ENCODE measurements at places on chromosomes 11 and 22.

DNA sequence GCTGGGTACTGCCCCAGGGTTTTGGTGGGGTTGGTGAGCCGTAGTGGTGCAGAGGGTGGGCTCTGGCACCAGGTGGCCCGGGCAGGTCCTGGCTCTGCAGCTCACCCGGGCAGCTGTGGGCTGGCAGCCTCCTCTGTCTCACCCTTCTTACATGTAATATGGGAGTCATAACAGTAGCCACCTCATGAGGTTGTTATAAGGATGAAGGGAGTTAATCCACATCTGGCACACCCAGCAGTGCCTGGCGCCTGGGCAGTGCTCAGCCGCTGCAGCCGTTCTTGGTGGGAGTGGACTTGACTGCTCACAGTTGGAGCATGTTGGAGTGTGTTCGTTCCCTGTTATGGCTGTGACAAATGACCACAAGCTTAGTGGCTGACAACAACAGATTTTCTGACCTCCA is 28.7 kb downstream of the IGHMBP2 start:
- no peaks in the 10 kb centered on the region for H3K27me3 ChIP-seq
- H3K36me3 ChIP-seq: peaks cover 30% of the 10 kb centered on the region

DNA sequence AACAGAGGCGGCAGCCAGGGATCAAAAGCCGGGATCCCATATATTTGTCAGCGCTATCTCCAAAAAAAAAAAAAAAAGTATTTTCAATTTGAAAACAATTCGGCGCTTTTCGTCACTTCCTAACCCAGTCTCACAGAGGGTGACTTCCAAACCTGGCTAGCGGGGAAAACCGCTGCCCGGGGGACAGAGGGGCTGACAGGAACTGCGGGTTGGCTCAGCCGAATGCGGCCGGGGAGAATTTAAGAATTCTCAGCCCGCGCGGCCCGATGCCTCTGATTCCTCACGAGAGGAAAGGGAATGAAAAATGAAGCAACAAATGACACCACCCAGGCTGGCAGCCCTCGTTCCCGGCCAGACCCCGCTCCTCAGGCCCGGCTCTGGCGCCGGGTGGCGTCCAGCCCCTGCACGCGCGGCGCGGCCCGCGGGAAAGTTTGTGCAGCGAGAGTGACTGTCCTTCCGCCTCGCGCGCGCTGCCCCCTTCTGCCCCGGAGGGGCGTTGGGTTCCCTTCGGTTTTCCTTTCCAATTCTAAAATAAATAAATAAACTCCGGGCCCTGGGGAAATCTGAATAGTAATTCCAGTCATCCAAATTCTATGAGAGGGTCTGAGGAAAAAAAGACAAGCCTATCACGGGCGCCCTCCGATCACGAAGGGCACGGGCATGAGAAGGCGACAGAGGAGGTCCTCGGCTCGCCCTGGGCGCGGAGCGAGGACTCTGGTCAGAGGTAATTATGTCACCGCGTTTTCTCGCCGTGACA is 4.8 kb upstream of the PAX6 start:
- peaks cover 4% of the 10 kb centered on the region for H3K4me1 ChIP-seq
- H3K27ac ChIP-seq: no peak overlapping the region
- peaks cover 68% of the 10 kb centered on the region for H3K27me3 ChIP-seq
- no peaks in the 10 kb centered on the region for H3K36me3 ChIP-seq

GRCh38 chr22:24225951-24226350 is 18.9 kb downstream of the GGT5 start:
- H3K27ac ChIP-seq: no peak overlapping the region
- DNase-seq: no peak
- H3K4me1 ChIP-seq: no peaks in the 10 kb centered on the region
- H3K4me3 ChIP-seq: no peak overlapping the region

GRCh38 chr11:10122326-10123197 is 171.5 kb downstream of the SBF2 start:
- no peak overlapping the region for H3K4me3 ChIP-seq
- H3K36me3 ChIP-seq: no peaks in the 10 kb centered on the region
- no peaks in the 10 kb centered on the region for H3K4me1 ChIP-seq
- DNase-seq: no peak
- no peak overlapping the region for H3K27ac ChIP-seq

- H3K36me3 ChIP-seq: no peaks in the 10 kb centered on the region
- no peak overlapping the region for H3K27ac ChIP-seq
- no peak overlapping the region for H3K4me3 ChIP-seq
- DNase-seq: no peak
- peaks cover 8% of the 10 kb centered on the region for H3K4me1 ChIP-seq
- peaks cover 64% of the 10 kb centered on the region for H3K27me3 ChIP-seq
Observed at GRCh38 chr11:8261921-8262551, 1.6 kb downstream of the LMO1 start.

DNA sequence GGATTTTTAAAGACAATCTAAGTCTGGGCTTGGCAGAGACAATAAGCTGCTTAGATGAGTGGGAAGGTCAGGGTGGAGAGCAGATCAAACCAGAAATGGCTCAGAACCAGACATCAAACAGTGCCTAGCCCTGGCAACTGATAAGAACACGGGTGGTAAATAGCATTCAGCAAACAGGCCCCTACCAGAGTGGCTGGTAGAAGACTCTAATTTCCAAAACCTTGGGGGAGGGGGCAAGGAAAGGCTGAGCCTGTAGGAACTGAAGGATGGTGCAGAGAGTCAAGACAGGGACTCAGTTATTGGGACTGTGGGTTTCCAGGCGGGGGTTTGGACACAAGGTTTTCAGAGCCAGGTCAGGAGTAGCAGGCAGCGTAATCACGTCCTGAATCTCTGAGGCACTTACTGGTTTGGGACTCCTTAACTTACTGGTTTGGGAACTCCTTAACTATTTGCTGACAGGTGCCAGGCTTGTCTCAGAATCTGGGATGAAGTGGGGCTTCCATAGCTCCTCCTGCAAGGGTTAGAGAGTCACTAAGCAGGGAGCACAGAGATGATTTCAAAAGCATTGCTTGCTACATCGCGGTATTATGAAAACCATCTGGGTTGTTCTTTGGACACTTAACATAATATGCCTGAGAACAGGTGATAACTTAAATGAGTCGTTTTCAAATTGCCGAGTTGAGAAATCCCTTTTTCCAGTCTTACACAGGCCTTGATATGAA is 5.7 kb upstream of the ABTB2 start:
- peaks cover 19% of the 10 kb centered on the region for H3K4me1 ChIP-seq
- no peak for DNase-seq
- H3K27me3 ChIP-seq: peaks cover 39% of the 10 kb centered on the region
- no peaks in the 10 kb centered on the region for H3K36me3 ChIP-seq

DNA sequence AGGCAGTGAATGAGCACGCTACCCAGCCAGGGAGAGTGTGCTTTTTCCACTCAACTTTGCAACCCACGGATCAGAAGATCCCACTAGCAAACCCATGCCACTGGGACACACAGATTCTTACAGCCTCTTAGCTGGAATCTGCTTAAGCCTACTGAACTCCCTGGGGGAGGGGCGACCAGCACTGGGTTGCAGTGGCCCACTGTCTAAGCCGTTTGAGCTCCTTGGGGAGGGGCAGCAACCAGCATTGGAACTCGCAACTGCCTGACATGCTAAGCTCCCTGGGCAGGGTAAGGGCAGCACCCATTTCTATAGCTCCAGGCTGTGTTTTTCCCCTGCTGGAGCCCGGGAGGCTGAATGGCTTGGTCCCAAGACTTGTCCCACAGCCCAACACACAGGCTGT is 99.6 kb downstream of the FAM168A start:
- peaks cover 9% of the 10 kb centered on the region for H3K4me1 ChIP-seq
- no peak overlapping the region for H3K27ac ChIP-seq
- H3K36me3 ChIP-seq: peaks cover 10% of the 10 kb centered on the region
- H3K27me3 ChIP-seq: no peaks in the 10 kb centered on the region
- DNase-seq: no peak

- no peaks in the 10 kb centered on the region for H3K4me1 ChIP-seq
- no peak overlapping the region for H3K4me3 ChIP-seq
- no peak overlapping the region for H3K27ac ChIP-seq
- H3K36me3 ChIP-seq: no peaks in the 10 kb centered on the region
Observed at GRCh38 chr11:108432783-108433182, 34.5 kb downstream of the C11orf65 start.

- DNase-seq: no peak
- H3K4me1 ChIP-seq: peaks cover 15% of the 10 kb centered on the region
Observed at GRCh38 chr11:124667601-124668000, 5.9 kb downstream of the SIAE start.

DNA sequence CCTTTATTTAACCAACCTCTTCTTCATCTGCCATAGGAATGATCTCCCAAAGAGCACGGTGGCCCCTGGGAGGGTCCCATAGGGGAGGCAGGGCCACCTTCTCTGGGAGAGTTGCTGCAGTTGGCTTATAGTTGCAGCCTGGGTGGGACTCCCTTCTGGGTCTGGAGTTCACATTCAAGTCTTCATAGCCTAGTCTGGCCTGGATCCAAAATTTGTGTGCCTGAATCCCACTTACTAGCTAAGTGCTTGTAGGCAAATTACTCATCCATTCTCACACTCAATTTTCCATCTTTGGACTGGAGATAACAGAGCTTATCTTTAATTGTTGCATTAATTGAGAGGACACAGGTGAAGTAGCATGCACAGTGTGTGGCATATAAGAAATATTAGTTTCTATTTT is 163.6 kb downstream of the GRIK4 start:
- no peak overlapping the region for H3K27ac ChIP-seq
- no peaks in the 10 kb centered on the region for H3K36me3 ChIP-seq
- H3K4me1 ChIP-seq: no peaks in the 10 kb centered on the region

DNA sequence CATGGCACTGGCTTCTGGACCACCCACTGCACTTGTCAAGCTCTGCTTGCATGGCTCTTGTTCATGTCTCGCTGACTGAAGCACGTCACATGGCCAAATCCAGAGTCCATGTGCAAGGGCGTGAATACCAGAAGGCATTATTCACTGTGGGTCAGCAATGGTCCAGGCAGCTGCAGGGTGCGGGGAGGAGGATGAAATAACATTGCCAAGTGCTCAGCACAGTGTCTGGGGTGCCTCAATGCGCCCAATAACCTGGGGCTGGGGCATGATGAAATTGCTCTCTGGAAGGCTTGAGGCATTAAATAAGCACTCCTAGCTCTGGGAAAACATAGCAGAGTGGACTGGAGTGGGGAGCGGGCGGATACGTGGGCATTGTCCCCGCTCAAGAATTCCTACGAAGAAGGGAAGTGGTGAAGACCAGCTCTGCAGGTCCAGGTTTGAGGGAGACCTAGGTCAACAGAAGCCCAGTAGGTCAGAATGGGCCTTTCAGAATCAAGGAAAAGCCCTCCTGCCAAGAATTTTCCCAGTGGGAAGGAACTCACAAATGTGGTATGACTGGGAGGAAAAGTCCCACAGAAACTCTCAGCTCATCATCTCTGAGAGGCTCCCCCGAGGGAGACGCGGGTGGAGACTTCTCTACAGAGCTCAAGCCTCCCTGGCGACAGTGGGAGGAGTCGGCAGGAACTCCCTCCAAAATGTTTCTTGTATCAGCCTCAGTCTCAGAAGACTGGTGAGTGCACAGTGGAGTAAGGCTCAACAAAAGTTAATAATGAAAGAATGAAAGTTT is 15.3 kb upstream of the ACCSL start:
- no peaks in the 10 kb centered on the region for H3K4me1 ChIP-seq
- H3K27me3 ChIP-seq: no peaks in the 10 kb centered on the region
- no peak for DNase-seq
- no peak overlapping the region for H3K4me3 ChIP-seq

DNA sequence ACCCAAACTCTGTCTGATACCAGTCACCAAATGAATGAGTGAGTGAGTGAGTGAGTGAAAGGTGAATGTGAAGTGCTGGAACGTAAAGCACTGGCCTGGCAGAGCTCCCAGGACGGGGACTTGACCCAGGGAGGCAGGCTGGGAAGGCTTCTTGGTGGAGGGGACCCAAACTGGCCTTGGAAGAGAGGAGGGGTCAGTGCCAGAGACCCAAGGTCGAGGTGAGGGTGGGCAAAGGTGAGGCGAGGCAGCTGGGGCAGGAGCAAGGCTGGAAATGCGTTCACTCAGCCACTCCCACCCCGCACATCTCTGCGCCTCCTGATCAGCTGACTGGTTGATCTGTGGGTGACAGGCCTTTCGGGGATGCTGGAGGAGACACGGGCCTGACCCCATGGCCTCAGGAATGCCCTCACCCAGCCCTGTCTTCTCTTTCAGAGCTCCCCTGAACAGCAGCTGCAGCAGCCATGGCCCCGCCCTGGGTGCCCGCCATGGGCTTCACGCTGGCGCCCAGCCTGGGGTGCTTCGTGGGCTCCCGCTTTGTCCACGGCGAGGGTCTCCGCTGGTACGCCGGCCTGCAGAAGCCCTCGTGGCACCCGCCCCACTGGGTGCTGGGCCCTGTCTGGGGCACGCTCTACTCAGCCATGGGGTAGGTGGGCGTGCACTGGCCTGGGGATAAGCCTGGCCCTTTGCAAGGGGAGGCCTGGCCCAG is 7.6 kb downstream of the TSPO start:
- H3K27me3 ChIP-seq: no peaks in the 10 kb centered on the region
- peaks cover 3% of the 10 kb centered on the region for H3K36me3 ChIP-seq
- no peak overlapping the region for H3K4me3 ChIP-seq
- no peak overlapping the region for H3K27ac ChIP-seq
- no peak for DNase-seq

GRCh38 chr11:86993031-86993430 is 37.8 kb upstream of the FZD4 start:
- no peak overlapping the region for H3K27ac ChIP-seq
- H3K36me3 ChIP-seq: no peaks in the 10 kb centered on the region
- DNase-seq: no peak
- peaks cover 3% of the 10 kb centered on the region for H3K4me1 ChIP-seq

GRCh38 chr22:37128555-37129281 is 19.2 kb upstream of the TMPRSS6 start:
- peaks cover 81% of the 10 kb centered on the region for H3K36me3 ChIP-seq
- H3K4me1 ChIP-seq: peaks cover 29% of the 10 kb centered on the region
- no peaks in the 10 kb centered on the region for H3K27me3 ChIP-seq
- DNase-seq: no peak
- no peak overlapping the region for H3K4me3 ChIP-seq

DNA sequence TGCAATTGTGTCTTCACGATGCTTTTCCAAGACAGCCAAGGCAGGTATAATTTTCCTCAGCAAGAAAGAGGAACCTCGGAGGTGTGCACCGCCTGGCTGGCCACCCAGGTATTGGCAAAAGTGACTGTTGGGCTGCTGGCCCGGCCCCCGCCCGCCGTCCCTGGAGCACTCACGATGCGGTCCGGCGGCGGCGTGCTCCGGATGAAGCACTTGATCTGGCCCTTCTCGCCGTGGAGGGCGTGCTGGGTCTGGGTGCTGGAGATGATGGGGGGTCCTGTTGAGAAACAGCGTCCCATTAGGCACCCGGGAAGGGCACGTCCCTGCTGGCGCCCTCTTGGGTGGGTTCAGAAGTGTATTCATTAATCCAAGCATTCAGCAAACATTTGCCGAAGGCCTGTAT is 84.8 kb downstream of the ST3GAL4 start:
- no peak for DNase-seq
- peaks cover 4% of the 10 kb centered on the region for H3K27me3 ChIP-seq
- no peak overlapping the region for H3K4me3 ChIP-seq
- no peak overlapping the region for H3K27ac ChIP-seq

DNA sequence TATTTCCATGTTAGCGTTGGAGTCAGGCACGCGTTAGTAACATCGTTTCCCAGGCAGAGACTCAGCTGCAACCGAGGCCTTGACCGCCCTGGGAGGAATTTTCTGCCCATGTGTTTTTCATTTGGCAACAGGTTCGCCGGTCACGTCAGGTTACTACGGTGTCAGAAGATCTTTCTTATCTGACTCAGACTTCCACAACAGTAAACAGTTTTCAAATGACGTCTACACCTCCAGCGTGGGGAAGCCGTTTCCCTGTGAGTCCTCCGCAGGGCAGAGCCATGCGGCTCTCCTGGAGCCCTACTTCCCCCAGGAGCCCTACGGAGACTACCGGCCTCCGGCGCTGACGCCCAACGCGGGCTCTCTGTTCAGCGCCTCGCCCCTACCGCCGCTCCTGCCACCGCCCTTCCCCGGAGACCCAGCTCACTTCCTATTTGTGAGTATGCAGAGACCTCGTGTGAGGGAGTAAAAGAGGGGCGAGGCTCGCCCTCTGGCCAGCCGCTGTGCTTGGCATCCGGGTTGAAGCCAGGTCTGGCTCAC is 14.3 kb upstream of the POU2AF3 start:
- H3K27ac ChIP-seq: no peak overlapping the region
- no peaks in the 10 kb centered on the region for H3K36me3 ChIP-seq
- H3K4me3 ChIP-seq: no peak overlapping the region
- peaks cover 7% of the 10 kb centered on the region for H3K27me3 ChIP-seq
- no peak for DNase-seq
